Ovary (tissue), 10 donors: ENCODE measurements at places on chromosomes 6 and 20.

DNA sequence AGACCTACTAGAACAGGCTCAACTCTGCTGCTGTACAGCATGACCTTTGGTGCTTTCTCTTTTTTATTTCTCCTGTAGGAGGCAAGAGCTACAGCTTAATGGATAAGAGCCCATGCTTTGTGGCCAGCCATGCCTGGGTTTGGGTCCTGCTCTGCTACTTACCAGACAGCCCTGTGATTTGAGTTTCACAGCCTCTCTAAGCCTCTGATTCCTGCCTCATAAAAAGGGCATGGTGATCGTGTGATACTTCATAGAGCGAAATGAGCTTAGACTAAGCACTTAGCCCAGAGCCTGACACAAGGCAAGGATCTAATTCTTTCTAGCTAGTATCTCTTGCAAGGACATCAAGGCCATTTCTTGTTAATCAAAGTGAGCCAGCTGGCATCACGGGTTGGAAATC lies 19.3 kb upstream of the PDE7B start:
- no peak for DNase-seq

DNA sequence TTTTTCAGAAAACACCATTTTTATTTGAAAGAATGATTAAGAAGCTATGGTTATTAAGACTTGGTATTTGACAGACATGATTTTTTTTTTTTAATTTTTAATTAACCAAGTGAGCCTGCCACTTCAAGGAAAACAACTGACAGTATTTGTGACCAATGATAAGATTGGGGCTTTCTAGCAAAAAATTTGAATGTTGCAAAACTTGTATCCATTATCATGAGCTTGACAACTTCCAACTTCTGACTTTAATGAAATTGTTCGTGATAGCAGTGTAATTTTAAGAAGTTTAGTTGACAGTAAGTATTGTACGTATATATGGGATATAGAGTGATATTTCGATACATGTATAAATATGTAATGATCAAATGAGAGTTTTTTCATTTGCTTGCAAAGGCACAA lies 21.6 kb upstream of the POM121L2 start:
- DNase-seq = no peak

- no peak for DNase-seq
Observed at GRCh38 chr6:168121303-168121665, 42.3 kb upstream of the FRMD1 start.

GRCh38 chr6:166285233-166285632 lies 23.0 kb downstream of the PRR18 start:
- no peak for DNase-seq

DNA sequence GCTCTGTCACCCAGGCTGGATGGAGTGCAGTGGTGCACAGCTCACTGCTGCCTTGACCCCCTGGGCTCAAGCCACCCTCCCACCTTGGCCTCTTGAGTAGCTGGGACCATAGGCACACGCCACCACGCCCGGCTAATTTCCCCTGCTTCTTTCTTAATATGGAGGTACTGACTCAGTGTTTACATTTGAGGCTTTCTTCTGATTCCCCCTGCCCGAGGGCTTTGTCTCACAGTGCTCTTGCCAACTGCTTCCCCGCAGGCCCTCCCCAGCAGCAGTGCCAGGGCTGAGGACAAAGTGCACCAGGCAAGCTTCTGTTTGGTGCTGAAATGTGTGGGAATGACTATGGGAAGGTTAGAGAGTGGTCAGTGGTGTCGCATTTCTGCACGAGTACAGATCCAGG lies 34.8 kb downstream of the NR2E1 start:
- DNase-seq = no peak

- DNase-seq = no peak
Observed at GRCh38 chr6:51015394-51015793, 196.7 kb downstream of the TFAP2B start.
